MCF 10A (cell line): ENCODE measurements at places on chromosomes 1 and 21.

GRCh38 chr1:207502726-207503125, 6.8 kb downstream of the CR1 start:
- peaks cover 6% of the 10 kb centered on the region for H3K4me1 ChIP-seq
- no peaks in the 10 kb centered on the region for H3K36me3 ChIP-seq
- peaks cover 77% of the 10 kb centered on the region for H3K27me3 ChIP-seq
- DNase-seq, result no peak

DNA sequence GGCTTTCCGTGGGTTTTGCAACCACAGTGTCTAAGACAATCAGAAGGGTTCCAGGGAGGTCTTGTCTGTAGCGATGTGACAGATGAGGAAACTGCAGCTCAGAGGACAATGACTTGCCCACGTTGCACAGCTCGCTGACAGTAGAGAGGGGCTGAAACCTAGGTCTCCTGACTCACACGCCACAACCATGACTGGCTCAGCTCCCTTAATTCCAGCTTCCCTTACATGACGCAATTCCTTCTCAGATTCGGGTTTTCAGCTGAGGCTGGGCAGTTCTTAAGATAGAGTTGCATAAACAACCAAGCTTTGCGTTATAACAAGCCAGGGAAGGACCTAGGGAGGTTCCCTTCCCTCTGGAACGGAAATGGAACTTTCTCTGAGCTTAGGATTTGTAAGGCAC, 36.3 kb downstream of the DHCR24 start:
- no peaks in the 10 kb centered on the region for H3K4me1 ChIP-seq
- no peaks in the 10 kb centered on the region for H3K27me3 ChIP-seq
- H3K4me3 ChIP-seq, result no peak overlapping the region
- DNase-seq, result peak; percentile 94
- H3K27ac ChIP-seq, result no peak overlapping the region
- H3K36me3 ChIP-seq, result peaks cover 91% of the 10 kb centered on the region

DNA sequence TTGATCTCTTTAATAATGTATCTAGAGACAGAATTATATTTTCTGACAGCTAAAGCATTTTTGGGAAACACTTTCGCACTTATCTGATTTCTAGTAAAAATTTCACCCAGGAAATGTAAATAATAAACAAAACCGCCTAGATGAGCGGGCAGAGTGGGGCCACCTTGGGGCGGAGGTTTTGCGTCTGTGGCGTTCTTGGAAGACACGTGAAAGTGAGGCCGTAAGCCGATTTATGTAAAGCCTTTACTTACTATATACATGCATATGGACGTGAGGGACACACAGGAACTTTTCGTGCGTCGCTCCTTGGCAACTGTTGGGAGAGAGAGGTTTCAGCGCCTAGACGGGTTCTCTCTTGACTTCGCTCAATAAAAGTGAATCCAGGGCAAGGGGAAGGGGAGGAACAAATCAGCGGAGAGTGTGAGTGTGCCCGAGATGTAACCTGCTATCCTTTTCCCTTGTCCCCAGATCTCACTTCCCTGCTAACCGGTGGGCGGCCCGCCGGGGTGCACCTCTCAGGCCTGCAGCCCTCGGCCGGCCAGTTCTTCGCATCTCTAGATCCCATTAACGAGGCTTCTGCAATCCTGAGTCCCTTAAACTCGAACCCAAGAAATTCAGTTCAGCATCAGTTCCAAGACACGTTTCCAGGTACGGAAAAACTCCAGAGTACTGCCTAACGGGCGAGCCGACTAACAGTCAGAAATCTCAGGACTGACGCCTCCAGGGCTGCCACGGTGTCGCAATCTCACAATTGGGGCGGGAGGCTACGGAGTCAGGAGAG, 1.7 kb downstream of the HLX start:
- DNase-seq, result no peak
- H3K4me1 ChIP-seq, result peaks cover 21% of the 10 kb centered on the region
- peak overlapping the region; percentile 62 for H3K27ac ChIP-seq
- no peaks in the 10 kb centered on the region for H3K27me3 ChIP-seq

DNA sequence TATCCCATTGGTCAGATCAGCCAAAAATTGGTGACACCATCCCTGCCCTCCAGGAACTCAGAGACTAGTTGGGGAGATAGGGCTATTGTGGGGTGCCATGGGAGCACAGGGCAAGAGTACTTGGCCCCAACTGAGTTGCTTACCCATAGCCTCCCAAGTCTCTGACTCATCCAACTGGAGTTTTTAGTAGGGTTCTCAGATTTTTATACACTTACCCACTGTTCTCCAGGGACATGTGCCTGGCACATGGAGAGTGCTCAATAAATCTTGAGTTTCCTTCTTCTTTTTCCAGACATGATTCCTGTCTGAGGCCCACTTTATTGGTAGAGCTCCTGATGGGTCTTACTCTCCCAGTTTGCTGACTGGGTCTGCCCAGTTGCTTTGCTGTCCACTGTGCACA, 56.7 kb downstream of the OVGP1 start:
- peaks cover 6% of the 10 kb centered on the region for H3K4me1 ChIP-seq
- no peak overlapping the region for H3K27ac ChIP-seq
- no peaks in the 10 kb centered on the region for H3K36me3 ChIP-seq
- no peak for DNase-seq

GRCh38 chr1:157646144-157646543, 48.3 kb upstream of the FCRL4 start:
- no peaks in the 10 kb centered on the region for H3K4me1 ChIP-seq
- H3K27me3 ChIP-seq, result peaks cover 60% of the 10 kb centered on the region
- no peaks in the 10 kb centered on the region for H3K36me3 ChIP-seq
- no peak for DNase-seq
- H3K4me3 ChIP-seq, result no peak overlapping the region
- no peak overlapping the region for H3K27ac ChIP-seq

DNA sequence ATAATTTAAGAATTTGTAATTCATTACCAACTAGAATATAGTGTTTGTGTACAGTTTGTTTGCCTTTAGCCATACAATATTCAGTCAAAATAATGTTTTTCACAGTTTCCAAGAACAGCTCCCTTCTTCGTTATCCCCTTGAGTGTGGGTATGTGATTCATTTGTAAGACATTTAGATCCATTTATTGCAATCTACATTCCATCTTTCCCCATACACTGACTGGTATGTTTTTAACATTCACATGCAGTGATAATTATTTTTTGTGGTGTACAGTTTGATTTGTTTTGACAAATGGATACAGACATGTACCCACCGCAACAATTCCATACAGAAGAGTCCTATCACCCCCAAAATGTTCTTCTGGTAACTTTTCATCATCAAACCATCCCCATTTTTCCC, 589.1 kb upstream of the ADAMTS5 start:
- DNase-seq, result no peak
- H3K4me1 ChIP-seq, result no peaks in the 10 kb centered on the region
- no peak overlapping the region for H3K4me3 ChIP-seq
- no peak overlapping the region for H3K27ac ChIP-seq

DNA sequence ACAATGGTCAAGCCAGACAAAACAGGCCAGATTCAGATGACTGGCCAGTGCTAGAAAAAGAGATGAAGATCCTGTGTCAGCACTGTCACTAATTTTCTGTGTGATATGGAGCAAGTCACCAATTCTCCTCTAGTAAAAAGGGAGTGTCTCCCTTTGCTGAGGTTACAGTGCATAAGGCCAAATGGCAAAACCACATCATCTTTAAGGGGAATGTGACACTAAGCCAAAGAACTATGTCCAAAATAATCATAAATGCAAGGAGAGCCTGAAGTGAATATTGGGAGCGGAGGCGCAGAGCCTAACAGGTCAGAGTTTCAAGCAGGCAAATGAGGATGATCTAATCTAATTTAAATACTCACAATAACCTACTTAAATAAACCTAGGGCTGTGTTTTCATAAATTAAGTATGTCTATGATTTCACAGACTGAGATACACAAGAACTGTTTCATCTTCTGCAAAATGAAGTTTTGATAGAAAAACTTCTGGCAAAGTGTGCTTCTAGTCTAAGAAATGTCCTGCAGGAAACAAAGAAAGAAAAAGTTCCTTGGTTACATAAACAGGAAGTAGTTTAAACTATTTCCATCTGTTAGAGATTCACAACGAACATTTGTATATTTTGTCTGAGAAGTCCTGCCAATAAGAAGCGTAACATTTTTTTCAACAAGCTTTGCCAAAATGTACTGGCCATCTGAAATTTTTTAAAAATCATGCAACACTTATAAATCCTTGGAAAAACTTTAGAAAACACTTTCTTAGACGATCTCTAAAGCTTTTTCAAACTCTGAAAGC, 290.2 kb downstream of the LRRC40 start:
- H3K4me1 ChIP-seq, result peaks cover 8% of the 10 kb centered on the region
- H3K4me3 ChIP-seq, result no peak overlapping the region
- H3K27me3 ChIP-seq, result peaks cover 3% of the 10 kb centered on the region

DNA sequence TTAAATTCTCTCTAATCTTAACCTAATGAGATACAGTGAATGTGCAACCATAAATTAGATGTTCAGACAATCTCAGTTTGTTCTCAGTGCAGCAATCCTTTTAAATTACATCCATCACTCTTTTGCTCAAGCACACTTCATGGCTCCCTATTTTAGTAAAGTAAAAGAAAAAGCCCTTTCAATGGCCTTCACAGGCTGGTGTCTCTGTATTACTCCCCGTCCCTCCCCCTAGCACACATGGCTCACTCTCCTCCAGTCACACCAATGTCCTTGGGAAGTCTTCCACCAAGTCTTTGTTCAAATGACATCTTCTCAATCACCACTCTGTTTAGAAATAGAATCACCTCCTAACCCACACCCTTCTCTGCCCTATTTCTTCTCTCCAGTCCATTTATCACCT, 60.3 kb upstream of the RGS7 start:
- H3K27ac ChIP-seq, result no peak overlapping the region
- no peak overlapping the region for H3K4me3 ChIP-seq
- H3K36me3 ChIP-seq, result no peaks in the 10 kb centered on the region
- DNase-seq, result no peak

GRCh38 chr1:24481101-24481500, 21.5 kb upstream of the RCAN3 start:
- no peak overlapping the region for H3K4me3 ChIP-seq
- H3K36me3 ChIP-seq, result no peaks in the 10 kb centered on the region
- no peaks in the 10 kb centered on the region for H3K4me1 ChIP-seq
- H3K27ac ChIP-seq, result no peak overlapping the region
- H3K27me3 ChIP-seq, result no peaks in the 10 kb centered on the region
- DNase-seq, result no peak

GRCh38 chr21:31530897-31531705, 128.4 kb upstream of the SOD1 start:
- DNase-seq, result no peak
- H3K27me3 ChIP-seq, result no peaks in the 10 kb centered on the region
- H3K27ac ChIP-seq, result no peak overlapping the region

DNA sequence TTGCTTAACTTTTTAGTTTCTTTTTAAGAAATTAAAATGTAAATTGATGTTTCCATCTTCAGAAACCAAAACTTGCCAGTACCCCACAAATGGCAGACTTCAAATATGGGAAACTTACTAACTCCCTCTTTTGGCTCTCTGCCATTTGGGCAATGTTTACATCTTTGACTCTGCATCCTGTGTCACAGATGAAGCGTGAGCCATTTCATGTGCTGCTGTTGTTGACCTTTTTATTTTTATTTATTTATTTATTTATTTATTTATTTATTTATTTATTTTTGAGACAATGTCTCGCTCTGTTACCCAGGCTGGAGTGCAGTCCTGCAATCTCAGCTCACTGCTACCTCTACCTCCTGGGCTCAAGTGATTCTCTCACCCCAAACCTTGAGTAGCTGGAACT, 16.0 kb upstream of the COG2 start:
- H3K27ac ChIP-seq, result no peak overlapping the region
- H3K4me3 ChIP-seq, result no peak overlapping the region
- peak; percentile 25 for DNase-seq
- peaks cover 4% of the 10 kb centered on the region for H3K4me1 ChIP-seq
- H3K36me3 ChIP-seq, result no peaks in the 10 kb centered on the region

DNA sequence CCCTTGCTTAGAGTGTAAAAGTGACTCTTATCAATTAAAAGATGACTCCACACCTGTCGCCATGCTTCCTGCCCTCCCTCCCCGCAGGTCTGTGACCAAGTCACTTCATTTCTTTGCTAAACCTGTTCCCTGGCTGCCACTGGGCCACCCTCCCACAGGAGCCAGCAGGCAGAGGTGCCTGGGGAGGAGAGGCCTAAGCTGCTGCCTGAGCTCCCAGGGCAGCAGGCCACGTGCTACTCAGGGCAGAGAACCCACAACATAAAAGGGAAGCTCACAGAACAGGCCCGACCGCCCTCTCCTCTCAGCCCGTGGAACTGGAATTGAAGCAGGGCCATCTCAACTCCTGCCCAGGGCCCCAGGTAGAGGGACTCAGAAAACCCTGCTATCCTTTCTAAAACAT, 4.9 kb downstream of the C1orf198 start:
- no peak overlapping the region for H3K27ac ChIP-seq
- no peaks in the 10 kb centered on the region for H3K27me3 ChIP-seq
- no peak overlapping the region for H3K4me3 ChIP-seq
- no peak for DNase-seq
- H3K4me1 ChIP-seq, result peaks cover 34% of the 10 kb centered on the region

- no peak overlapping the region for H3K4me3 ChIP-seq
- no peak overlapping the region for H3K27ac ChIP-seq
- H3K4me1 ChIP-seq, result no peaks in the 10 kb centered on the region
Observed at GRCh38 chr21:29684106-29684505, 255.7 kb downstream of the GRIK1 start.

DNA sequence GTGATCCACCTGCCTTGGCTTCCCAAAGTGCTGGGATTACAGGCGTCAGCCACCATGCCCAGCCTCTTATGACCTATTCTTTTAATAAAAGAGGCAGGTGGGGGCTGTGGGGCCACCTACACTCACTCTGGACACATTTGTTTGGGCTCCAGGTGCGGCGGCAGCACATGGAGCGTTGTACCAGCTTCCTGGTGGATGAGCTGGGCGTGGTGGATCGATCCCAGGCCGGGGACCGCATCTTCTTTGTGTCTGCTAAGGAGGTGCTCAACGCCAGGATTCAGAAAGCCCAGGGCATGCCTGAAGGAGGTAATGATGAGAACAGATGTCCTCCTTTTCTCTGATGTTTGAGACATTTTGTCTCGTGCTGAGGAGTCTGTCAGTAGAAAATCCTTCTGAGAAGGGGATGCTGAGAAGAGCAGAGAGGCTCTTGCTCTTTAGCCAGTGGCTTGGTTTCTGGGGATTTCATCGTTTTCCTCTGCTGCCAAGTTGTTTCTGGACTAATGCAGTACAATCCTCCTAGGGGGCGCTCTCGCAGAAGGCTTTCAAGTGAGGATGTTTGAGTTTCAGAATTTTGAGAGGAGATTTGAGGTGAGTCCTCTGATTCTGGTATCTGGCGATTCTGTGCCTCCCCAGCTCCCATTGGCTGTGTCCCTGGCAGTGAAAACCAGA, 17.9 kb upstream of the MIIP start:
- peaks cover 11% of the 10 kb centered on the region for H3K4me1 ChIP-seq
- H3K27me3 ChIP-seq, result no peaks in the 10 kb centered on the region
- H3K36me3 ChIP-seq, result peaks cover 100% of the 10 kb centered on the region
- H3K27ac ChIP-seq, result peak overlapping the region; percentile 79
- peak; percentile 61 for DNase-seq

DNA sequence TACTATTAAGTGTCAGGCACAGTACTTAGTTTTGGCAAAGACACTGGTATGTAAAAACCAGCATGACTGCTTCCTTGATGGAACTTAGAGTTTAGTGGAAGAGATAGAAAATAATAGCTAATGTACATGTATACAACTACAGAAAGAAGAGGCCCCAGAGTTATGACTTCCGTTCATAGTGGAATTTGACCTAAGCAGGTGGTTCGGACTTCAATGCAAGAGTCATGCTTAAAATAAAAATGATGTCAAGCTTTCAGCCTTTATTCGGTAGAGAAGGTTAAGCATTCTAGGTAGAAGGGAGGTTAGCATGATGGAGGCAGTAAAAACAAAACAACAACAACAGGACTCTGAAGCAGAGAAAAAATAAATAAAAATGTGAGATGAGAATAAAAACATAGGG, 165.9 kb downstream of the KCNT2 start:
- no peaks in the 10 kb centered on the region for H3K36me3 ChIP-seq
- no peaks in the 10 kb centered on the region for H3K4me1 ChIP-seq
- no peak overlapping the region for H3K4me3 ChIP-seq
- no peak for DNase-seq
